Fibroblast of lung (primary cell): ENCODE measurements at places on chromosomes 12 and 14. TPM values are rescaled to one million over a fixed set of nuclear protein-coding genes. Genes with fewer than 3 reads are reported as not detected.

- DNase-seq: no peak
Observed at GRCh38 chr12:16763901-16764300, 157.9 kb upstream of the LMO3 start.

DNA sequence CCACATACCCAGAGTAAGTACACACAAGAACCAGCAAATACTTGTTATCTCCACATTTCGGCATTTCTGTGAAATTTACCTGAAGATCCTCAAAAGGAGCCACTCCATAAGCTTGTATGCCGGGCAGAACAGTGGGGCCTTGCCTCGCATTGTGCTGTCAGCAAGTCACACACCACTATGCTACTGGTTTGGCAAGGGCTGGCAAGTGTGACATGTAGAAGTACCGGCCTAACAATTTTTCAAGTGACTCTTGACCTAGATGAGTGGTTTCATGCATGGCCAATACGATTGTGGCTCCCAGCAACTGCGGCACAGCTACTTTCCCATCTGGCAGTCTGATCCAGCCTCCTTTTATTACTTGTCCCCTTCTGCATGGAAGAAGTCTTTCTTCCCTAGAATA, 69.8 kb downstream of the GAS2L3 start:
- DNase-seq: no peak

- peak; percentile 9 for DNase-seq
Observed at GRCh38 chr14:89479802-89480201, 62.8 kb upstream of the FOXN3 start.

DNA sequence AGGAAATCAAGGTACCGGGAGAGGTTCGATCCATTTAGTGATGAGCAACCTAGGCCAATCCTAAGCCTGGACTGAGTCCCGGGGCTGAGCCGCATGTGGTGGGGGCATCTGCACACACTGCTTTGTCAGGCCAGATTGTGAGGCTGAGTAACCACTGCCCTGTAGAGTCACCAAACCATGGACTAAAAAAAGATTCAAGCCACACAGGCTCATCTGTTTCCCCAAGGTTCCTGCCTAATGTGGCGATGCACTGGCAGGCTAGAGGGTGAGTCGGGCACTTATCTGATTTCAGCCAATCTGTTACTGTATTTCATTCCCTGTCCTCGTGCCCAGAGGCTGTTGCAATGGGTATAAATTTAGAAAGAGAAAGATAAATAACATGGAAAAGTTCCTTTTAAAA, 140.8 kb downstream of the TTC7B start:
- peak; percentile 62 for DNase-seq

GRCh38 chr12:16387919-16388318, 40.5 kb downstream of the MGST1 start:
- no peak for DNase-seq

GRCh38 chr12:83046019-83046418, 359.3 kb downstream of the TMTC2 start:
- no peak for DNase-seq

DNA sequence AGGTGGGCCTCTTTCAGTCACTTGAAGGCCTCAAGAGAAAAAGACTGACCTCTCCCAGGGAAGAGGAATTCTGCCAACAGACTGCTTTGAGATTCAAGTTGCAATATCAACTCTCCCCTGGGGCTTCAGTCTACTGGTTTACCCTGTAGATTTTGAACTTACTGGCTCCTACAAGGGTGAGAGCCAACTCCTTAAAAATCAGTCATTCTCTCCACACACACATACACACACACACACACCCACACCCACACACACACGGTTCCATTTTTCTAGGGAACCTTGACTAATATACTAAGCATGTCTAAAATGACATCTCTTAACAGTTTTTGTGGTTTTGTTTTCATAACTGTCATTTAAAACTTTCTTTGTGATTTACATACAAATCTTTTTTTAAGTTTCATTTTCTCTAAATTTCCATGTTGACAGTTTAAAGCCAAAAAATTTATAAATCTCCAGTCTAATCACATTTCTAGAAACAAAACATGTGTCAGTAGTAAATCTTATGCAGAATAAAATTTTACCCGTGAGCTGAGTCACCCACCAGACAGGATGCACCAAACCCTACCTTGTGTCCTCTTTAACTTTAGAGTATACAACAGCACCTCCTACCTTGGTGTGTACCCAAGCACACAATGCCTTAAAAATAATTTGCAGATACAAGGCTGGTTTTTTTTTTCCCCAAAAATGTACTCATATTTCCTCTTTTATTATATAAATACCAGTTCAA, 394.6 kb downstream of the AEBP2 start:
- DNase-seq: peak; percentile 32

GRCh38 chr14:91929700-91930099, 17.8 kb downstream of the FBLN5 start:
- peak; percentile 36 for DNase-seq

DNA sequence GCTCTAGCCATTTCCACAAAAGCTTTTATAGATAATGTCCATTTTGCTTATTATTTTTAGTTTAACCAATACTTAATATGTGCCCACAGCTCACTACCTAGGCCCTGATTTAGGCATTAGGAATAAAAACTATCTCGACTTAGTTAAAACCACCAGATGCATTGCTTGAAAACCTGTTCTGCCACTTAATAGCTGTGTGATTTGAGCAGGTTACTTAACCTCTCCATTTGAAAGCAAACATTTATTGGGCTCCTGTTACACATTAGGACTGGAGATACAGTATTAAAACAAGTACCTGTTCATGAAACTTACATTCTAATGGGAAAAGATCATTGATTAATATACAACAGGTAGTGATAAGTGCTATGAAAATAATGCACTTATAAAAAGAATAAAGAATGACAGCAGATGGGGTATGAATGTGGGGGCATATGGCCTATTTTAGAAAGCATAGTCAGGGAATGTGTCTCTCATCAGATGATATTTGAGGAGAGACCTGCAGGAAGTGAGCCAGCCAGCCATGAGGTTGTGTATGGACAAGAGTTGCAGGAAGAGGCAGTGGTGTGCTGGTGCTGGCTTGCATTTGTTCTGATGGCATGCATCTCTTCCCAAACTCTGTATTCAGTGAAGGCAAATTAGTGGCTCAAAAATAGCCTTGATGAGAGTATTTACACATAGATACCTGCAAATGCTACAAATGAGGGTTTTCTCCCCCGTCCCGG, 34.3 kb downstream of the NOPCHAP1 start:
- DNase-seq: no peak

GRCh38 chr12:123122626-123123025, 28.3 kb downstream of the PITPNM2 start:
- DNase-seq: no peak

- no peak for DNase-seq
Observed at GRCh38 chr12:115722181-115722580, 555.3 kb downstream of the MED13L start.

- no peak for DNase-seq
Observed at GRCh38 chr12:111519083-111519482, 80.0 kb downstream of the ATXN2 start.

GRCh38 chr12:38601949-38602348, 285.4 kb downstream of the ALG10B start:
- no peak for DNase-seq

GRCh38 chr12:52148464-52149181, 43.2 kb downstream of the KRT80 start:
- no peak for DNase-seq

GRCh38 chr12:108634341-108634751, 652 bp upstream of the SELPLG start:
- DNase-seq: no peak

GRCh38 chr12:131333621-131334440, 377.1 kb upstream of the SFSWAP start:
- DNase-seq: no peak

DNA sequence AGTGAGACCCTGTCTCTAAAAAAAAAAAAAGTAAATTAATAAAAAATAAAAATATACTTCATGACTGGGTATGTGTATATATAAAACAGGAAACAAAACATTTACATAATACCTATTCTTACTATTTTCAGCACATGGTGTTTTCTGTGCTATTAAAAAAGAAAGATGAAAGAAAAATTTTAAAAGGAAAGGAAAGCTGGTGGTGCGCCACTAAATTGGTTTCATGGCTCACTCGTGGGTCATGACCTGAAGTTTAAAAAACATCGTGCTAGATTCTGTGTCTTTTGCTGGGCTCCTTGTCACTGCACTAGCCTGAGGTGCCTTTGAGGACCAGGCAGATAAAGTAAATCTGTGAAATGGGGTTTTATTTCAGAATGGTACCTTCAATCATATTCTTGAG, 69.8 kb downstream of the IFT43 start:
- DNase-seq: no peak

DNA sequence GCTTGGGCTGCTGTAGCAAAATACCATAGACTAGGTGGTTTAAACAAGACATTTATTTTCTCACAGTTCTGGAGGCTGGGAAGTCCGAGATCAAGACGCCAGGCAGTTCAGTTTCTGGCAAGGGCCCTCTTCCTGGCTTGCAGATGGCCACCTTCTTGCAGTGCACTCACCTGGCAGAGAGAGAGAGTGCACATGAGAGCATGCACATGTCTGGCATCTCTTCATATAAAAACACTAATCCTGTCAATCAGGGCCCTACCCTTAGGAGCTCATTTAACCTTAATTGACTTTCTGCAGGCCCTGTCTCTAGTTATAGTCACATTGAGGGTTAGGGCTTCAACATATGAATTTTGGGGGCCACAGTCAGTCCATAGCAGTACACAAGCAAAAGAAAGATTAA, 12.4 kb upstream of the EVL start:
- DNase-seq: no peak

DNA sequence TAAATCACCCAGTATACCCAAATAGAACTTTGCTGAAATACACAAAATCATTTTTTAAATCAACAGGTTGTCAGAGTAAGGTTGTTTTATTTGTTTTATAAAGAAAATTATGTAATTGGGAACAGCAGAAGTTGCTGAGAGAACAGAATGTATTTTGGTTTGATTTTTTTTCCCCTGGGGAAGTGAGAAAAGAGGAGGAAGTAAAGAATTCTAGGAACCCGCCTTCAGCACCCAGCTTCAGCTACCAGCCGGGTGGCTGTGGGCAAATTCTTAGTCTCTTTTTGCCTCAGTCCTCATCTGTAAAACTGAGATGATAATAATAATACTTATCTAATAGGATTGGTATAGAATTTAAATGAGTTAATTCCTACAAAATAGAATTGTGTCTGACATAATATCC, 119.4 kb downstream of the SRGAP1 start:
- DNase-seq: no peak

GRCh38 chr14:57871459-57872080, 5.7 kb upstream of the SLC35F4 start:
- DNase-seq: peak; percentile 32

GRCh38 chr12:32671930-32672780, 6.9 kb upstream of the DNM1L start:
- DNase-seq: peak; percentile 87

- peak; percentile 72 for DNase-seq
Observed at GRCh38 chr14:25150401-25150800, 100.5 kb upstream of the STXBP6 start.

GRCh38 chr14:68655911-68656316, 137.0 kb downstream of the ZFP36L1 start:
- no peak for DNase-seq

GRCh38 chr12:77072833-77073495, 7.6 kb upstream of the E2F7 start:
- DNase-seq: no peak

DNA sequence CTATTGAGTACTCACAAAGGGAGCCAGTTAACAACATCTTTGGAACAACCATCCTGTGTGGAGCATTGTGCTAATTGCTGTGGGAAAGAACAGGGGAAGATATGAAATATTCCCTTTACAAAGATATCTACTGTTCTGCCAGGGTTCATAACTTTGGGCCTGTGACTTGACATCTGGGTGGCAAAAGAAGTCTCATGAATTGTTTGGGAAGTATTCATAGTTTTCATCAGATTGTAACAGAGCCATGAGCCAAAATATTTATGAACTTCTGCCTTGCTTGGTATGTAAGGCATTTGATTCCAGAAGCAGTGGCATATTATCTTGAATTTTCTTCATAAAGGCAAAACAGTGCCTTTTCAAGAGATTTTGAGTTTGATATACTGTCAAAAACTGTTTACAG, 816.2 kb downstream of the DIO2 start:
- peak; percentile 14 for DNase-seq

DNA sequence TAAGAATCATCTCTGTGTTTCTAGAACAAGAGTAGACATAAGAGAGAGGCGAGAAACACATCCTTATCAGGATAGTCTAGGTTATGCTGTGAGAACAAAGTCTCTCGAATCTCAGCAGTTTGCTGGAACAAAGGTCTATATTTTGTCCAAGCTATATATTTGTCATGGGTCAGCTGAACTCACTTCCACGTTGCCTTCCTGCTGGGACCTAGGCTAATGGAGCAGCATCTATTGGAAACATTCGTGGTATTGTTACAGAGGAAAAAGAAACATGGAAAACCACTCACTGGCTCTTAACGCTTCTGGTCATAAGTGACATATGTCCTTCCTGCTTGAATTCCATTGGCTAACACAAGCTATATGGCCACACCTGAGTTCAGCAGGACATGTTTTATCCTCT, 112.6 kb upstream of the DYRK2 start:
- no peak for DNase-seq

GRCh38 chr12:80622271-80622670, 85.2 kb upstream of the MYF6 start:
- DNase-seq: peak; percentile 30

- peak; percentile 83 for DNase-seq
Observed at GRCh38 chr14:29222671-29223268, 456.2 kb downstream of the FOXG1 start.

- no peak for DNase-seq
Observed at GRCh38 chr12:76708296-76708695, 55.6 kb upstream of the ZDHHC17 start.

DNA sequence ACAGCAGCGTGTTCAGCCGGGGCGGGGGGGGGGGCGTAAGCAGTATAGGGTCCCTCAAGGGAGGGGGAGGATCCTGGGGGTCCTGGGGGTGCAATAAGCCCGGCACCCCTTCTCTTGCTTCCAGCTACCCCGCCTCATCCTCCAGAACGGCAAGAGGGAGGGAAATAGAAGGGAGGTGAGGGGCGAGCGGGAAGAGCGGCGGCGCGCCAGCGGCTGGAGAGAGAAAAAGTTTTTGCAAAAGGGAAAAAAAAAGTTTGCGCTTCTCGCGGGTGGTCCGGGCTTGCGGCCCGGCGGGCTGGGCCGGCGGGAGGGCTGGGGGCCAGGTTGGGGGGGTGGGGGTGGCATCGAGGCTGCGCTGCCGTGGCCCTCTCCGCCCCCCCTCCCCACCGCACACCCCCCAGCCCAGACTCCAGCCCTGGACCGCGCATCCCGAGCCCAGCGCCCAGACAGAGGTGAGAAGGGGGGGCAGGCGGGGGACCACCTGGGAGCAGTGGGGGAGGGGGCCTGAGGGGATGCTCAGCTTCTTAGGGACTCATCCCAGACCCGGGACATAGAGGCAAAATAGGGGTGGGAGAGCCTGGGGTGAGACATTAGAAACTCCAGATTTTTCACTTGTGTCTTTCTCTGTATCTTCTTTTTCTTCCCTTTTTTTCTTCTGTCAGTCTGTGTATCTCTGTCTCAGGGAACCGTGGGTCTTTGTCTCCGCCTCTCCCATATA, at the start of gene GLI1:
GLI1 (plus strand) TSS at position 36 of the 718 bp plus-strand sequence. CDS start 3,907 bp downstream, outside the sequence.
- DNase-seq: peak; percentile 46

Gene CLEC7A
- total RNA-seq: not detected in 2 replicates

Gene LHX5
- not detected in 2 replicates for total RNA-seq

Gene DACT1
- total RNA-seq: 10.2 and 22.6 TPM in 2 replicates

Gene PLXNC1
- total RNA-seq: 49.6 and 86.9 TPM in 2 replicates

Gene SRRM4
- not detected in 2 replicates for total RNA-seq

Gene NPAS3
- total RNA-seq: 0.26 and 0.50 TPM in 2 replicates

Gene CKB
- total RNA-seq: 69.9 and 136 TPM in 2 replicates

Gene PRICKLE1
- 4.1 and 9.6 TPM in 2 replicates for total RNA-seq

Gene KRT82
- total RNA-seq: not detected in 2 replicates

Gene DENND5B
- total RNA-seq: 3.6 and 5.3 TPM in 2 replicates

Gene LRRC10
- not detected in 2 replicates for total RNA-seq

Gene AICDA
- not detected in 2 replicates for total RNA-seq

Gene IL31
- total RNA-seq: not detected in 2 replicates
